ENCODE measurements at places on chromosomes 3 and 15. TPM values are rescaled to one million over a fixed set of nuclear protein-coding genes. Genes with fewer than 3 reads are reported as not detected.

The SLC28A1 gene
- total RNA-seq, result not detected

The TLNRD1 gene
- total RNA-seq, result 12.5 TPM

The CNTN3 gene
- 0.16 TPM for total RNA-seq

The MELTF gene
- total RNA-seq, result 60.3 TPM

The ITPKA gene
- 0.49 TPM for total RNA-seq

The GOLGA8J gene
- total RNA-seq, result not detected

The TPRG1 gene
- 5.8 TPM for total RNA-seq

The NR2E3 gene
- total RNA-seq, result not detected

The SUCNR1 gene
- not detected for total RNA-seq

Data from cardiac atrium fibroblast (primary cell).